ENCODE measurements at places on chromosomes 16 and 17.

- peak; percentile 52 for DNase-seq
Measured at GRCh38 chr17:78745407-78746088, 36.5 kb downstream of the CYTH1 start.

DNA sequence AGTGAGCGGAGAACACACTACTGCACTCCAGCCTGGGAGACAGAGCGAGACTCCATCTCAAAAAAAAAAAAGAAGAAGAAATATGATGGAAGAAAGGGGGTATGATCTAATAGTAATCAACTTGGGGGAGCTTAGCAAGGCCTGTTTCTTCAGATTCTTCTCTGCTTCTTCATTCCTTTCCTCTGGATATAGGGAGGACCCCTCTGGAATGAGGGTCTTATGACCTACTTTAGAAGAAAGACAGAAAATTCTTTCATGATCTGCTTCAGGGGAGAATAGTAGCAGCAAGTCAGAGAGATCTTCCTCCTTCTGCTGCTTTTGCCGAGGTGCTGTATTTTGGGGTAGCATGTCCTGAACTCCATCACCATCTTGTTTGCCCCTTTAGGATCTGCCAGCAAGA lies 44.9 kb upstream of the ETV4 start:
- no peak for DNase-seq

DNA sequence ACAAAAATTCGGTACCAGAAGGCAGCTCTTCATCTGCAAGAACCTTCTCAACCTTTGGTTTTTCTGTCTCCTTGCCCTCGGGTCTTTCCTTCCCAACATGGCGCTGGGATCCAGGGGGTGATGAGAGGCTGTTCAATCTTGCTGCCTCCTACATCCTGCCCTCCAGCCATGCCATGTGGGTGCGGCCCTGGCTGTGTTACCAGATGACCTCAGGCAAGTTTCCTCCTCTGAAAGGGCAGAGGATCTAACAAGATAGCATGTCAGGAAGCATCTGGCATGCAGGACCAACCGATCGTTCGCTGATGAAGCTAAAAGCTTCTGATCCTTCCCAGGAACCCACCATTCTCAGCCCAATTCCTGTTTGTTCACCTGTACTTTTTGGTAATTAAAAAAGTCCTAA lies 36.8 kb upstream of the BCAR1 start:
- DNase-seq: no peak

GRCh38 chr17:43791589-43791988 lies 11.4 kb downstream of the CFAP97D1 start:
- peak; percentile 13 for DNase-seq

GRCh38 chr17:74183411-74183810 lies 20.1 kb upstream of the RPL38 start:
- DNase-seq: no peak

DNA sequence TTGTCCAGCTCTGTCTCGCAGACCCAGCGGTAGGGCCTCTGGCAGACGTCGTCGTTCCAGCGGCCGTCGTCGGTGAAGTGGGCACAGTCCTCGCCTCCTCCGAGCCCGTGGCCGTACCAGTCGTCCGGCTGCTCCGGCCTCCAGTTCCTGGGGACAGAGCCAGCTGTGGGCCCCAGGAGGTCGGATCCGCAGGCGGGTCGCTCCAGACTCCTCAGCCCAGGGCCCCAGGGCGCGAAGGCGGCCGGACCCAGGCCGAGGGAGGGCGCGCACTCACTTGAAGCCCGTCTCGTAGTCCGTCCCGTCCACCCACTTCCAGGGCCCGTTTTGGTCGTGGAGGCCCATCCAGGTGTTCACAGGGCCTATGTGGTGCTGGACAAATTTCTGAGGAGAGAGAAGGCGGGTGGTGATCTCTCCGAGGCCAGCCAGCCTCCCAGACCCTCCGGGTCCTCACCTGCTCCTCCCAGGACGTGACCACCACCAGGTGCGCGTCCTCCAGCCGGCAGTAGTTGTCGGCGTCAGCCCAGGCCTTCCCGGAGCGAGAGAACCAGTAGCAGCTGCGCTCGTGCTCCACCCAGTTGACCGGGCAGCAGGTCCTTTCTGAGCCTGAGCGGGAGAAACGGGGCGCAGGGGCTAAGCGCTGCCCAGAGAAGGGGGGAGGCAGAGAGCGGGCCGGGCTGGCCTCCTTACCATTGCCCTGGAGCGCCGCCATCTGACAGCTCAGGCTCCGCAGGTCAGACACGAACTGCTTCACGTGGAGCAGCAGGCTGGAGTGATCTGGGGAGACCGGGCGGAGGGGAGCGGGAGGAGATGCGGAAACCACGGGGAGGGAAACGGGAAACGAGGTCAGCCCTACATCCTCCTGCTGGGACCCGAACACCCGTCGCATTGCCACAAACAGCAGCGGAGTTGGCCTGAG lies 5.2 kb downstream of the ASGR1 start:
- DNase-seq: peak; percentile 21

- DNase-seq: no peak
Measured at GRCh38 chr17:65104541-65104940, 32.6 kb upstream of the RGS9 start.

DNA sequence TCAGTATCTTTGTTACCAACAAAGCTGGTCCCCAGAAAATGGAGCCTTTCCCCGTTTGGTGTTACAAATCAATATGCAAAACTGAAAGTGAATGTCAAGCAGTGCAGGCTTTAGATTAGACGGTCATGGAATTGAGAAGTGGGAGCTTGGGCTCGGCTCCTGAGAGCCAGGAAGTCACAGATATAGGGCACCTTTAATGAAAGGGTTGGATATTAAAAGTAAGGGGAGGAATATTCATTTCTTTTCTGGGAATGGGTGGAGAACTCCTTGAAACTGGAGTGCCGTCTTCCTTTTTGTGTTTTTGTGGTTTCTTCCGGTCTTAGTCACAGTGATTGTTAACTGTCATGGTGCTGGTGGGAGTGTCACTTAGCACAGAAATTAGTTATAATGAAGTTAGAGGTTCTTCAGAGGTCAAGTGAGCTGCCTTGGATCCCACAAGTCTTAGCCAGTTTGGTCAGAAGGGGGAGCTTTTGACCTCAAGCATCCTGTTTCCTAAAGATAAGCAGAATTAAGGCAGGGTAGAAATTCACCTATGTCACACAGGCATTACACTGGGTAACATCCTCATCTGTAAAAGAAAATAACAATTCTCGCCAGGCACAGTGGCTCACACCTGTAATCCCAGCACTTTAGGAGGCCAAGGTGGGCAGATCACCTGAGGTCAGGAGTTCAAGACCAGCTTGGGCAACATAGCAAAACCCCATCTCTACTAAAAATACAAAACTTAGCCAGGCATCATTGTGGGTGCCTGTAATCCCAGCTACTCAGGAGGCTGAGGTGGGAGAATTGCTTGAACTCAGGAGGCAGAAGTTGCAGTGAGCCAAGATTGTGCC lies 9.6 kb upstream of the EIF1 start:
- peak; percentile 82 for DNase-seq

DNA sequence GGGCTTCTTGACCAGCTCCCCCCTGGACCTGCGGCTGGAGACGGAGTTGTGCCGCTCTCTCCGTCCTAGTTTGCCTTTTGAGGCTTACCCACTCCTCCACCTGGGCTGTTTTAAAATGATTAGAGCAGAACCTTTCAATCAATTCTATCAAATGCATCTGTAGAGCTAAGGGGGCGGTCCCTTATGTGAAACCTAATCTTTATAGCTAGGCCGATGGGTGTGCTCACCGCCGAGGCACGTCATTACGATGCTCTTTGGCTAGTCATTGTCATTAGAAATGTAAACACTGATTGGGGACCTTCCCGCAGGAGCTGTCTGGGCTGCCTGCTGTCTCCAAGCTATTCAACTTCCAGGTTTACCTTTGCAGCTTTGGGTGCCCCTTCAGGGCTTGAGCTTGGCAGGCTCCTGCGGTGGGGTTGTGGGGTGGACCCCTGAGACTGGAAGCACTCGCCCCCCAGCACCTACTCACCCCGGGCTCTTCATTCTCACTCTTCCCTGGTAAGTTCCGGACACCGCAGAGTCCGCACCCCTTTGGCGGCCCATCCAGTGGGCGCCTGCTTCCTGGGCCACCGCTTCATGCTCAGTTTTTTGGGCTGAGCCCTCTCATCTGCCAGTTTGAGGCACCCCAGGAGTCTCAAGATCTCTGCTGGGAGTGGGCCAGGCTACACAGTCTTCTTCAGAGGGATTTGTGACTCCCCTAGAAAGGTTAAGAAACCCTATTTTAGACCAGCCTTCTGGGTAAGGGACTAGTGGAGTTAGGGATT lies 20.9 kb upstream of the IL17C start:
- DNase-seq: no peak

- DNase-seq: no peak
Measured at GRCh38 chr16:87515475-87516330, 22.9 kb upstream of the ZCCHC14 start.

- peak; percentile 33 for DNase-seq
Measured at GRCh38 chr16:678858-679813, 1.1 kb upstream of the STUB1 start.

All from central memory CD4-positive, alpha-beta T cell (primary cell).